Activated CD8-positive, alpha-beta memory T cell treated with anti-CD3 and anti-CD28 coated beads, Interleukin-2, amount 10 ng/mL, durations not matched to agents 7 days and 5 days (primary cell): ENCODE measurements at places on chromosomes 6 and 20. TPM values are rescaled to one million over a fixed set of nuclear protein-coding genes. Genes with fewer than 3 reads are reported as not detected.

Gene COL9A3
- 0.45 TPM for total RNA-seq

Gene PTCHD4
- total RNA-seq = not detected

Gene RNASET2
- 46.6 TPM for total RNA-seq

Gene TRAPPC3L
- not detected for total RNA-seq

Gene EPB41L1
- 0.28 TPM for total RNA-seq

Gene PPDPF
- total RNA-seq = 237 TPM

Gene CDH4
- total RNA-seq = not detected

Gene PRSS16
- 0.82 TPM for total RNA-seq

Gene PAX1
- not detected for total RNA-seq

Gene BMP7
- not detected for total RNA-seq

Gene ZNF391
- 0.73 TPM for total RNA-seq

Gene ADGRF1
- not detected for total RNA-seq

Gene EGFL8
- total RNA-seq = 13.1 TPM

Gene PDSS2
- total RNA-seq = 13.1 TPM

Gene KHDC1L
- total RNA-seq = 0.67 TPM

Gene EYS
- not detected for total RNA-seq
